NCI-H1417 treated with DMSO at 0.1 percent for 48 hours (cell line): ENCODE measurements at places on chromosomes 5 and 9.

- DNase-seq = no peak
Measured at GRCh38 chr5:121968910-121969607, 7.3 kb downstream of the SRFBP1 start.

DNA sequence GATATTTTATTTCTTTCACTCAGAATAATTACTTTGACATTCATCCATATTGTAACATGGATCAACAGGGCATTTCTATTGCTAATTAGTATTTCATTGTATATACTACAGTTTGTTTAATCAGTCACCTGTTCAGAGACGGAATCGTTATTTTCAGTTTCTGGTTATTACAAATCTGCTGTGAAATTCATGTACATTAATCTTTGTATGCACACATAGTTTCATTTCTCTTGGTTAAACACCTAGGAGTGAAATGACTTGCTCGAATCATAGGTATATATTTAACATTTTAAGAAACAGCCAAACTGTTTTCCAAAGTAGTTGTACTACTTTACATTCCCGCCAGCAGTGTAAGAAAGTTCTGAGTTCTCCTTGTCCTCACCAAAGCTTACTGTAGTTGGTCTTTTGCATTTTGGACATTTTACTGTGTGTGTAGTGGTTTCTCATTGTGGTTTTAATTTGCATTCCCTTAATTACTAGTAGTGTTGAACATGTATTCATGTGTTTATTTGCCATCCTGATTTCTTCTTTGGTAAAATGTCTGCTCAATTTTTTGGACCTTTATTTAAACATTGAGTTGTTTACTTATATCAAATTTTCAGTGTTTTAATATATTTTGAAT is 198.2 kb downstream of the SAXO1 start:
- no peak for DNase-seq

GRCh38 chr5:169686137-169686536 is 49.1 kb downstream of the DOCK2 start:
- DNase-seq = no peak

- DNase-seq = no peak
Measured at GRCh38 chr9:133628766-133629165, 7.4 kb upstream of the DBH start.

DNA sequence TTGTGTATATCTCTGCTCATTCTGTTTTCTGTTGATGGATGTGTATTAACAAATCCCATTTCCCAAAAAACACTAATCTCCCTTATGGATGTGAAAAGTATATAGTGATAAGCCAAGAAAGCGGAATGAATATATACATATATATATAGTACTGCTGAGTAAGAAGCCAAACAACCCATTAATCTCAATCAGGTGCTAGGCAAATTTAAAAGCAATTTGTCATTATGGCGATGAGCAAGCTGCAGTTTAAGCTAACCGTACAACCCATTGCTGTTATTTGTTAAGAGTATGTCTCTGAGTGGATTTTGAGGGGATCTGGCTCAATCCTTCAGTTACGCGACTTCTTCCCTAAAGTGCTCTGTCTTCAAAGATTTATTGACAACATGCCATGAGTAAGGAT is 640.4 kb upstream of the ARRDC3 start:
- DNase-seq = no peak

GRCh38 chr5:29462241-29462640 is 1731.2 kb upstream of the CDH6 start:
- no peak for DNase-seq

GRCh38 chr5:172548311-172548731 is 92.7 kb upstream of the NEURL1B start:
- no peak for DNase-seq

DNA sequence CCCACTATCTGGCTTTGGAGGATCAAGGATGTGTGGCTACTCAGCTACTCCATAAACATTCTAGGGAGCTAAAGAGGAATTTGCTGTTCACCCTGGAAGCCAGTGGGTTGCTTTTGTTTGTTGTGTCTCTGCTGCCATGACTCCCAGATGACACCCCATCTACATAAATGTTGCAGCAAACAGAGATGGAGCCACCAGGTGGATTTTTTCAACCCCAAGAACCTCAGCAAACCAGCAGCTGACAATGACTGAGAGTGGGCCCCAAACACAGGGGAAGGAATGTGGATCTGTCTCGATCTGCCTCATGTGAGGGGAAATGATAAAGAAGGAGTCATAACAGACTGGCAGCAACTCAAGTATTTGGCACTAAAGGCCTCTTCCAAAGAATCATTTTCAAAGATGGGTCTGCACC is 132.7 kb upstream of the TNC start:
- no peak for DNase-seq

DNA sequence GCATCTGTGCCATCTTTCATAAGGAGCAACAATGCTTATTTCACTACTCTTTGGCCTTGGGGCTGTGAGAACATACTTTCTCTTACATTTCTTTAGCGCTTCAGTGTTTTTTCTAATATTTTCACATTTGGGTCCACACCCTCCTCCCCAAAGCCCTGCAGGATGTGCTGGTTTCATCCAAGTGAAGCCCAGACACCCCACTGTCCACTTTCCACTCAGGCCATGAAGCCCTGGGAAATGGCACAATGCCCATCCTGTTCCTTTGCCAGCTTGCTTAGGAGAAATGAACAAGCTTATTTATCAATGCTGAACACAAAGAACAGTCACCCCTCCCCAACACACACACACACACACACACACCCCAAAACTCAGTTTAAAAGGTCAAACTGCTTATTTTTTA is 17.3 kb upstream of the TMOD1 start:
- DNase-seq = no peak

DNA sequence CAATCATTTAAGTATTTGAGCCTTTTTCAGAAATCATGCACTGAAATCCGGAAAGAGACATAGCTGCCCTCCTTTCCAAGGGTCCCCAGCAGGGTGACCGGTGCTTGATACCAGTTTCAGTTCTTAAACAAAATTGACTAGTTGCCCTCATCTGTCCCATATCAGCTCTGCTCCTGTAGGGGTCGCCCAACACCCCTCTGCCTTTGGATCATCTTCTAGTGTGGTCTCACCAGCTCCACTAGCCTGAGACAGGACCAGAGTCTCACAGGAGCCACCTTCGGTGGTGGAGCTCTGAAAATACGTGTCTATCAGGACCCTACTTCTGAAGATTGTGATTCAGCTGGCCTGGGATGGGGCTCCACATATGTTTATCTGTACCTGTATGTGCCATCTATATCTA is 428.2 kb downstream of the ENC1 start:
- no peak for DNase-seq

DNA sequence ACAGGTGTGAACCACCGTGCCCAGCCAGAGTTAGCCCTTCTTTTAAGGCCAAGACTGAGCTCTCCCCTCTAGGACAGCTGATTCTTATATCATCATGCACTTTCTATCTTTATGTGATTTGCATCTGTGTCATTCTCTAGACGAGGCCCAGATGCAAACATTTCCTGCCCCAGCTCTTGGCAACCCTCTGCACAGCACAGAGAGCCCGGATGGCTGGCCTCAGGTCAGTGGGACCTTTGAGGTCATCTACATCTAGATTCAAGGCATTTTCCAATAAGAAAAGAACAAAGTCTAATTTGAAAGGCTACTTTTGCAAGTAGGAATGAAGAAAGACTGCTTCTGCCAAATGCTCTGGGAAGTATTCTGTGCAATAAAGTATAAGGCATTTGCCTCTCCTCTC is 109.0 kb upstream of the DAB2 start:
- DNase-seq = no peak

DNA sequence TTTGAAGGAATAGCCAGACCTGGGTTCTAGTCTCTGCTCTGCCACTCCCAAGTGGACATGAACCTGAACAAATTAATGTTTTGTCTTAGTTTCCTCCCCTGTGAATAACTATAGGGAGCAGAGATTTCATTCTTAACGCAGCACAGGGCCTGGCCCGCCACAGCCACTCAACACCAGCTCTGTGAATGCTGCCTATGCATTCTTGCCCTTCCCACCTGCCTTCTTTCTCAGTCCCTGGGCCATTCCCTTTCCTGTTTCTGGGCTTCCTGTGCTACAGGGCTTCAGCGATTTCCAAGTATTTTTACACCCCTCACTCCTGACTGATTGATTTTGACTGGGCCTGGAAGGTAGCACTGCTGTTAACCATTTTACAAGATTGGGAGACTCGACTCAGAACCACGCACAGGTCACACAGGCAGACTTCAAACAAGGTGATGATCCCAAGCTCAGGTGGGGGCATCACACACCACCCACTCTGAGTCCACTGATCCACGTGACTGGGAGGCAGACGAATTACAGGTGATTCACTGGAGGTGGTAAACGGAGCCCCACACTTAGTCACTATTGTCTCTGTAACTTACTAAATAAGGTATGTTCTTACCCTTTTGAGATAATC is 21.4 kb downstream of the PTPN3 start:
- no peak for DNase-seq

GRCh38 chr5:164909673-164910072 is 1404.3 kb downstream of the MAT2B start:
- DNase-seq = no peak

DNA sequence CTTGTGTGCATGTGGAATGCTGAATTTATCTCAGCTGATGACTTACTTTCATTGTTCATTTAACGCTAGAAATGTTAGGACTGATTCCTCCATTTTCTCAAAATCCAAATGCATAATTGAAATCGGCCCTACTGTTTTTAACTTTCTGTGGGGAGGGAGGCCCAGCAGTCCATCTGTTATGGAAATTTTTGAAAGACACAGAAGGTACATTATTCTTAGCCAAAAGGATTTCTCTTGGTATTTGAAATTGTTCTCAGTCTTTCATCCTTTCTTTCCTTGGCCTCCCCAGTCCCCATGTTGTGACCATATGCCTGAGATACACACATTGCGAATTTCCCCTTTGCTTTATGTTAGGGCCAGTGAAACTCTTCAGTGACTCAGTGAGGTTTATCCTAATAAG is 549.9 kb downstream of the IRX1 start:
- DNase-seq = no peak

- DNase-seq = no peak
Measured at GRCh38 chr9:131398204-131398603, 4.3 kb downstream of the PRRC2B start.

DNA sequence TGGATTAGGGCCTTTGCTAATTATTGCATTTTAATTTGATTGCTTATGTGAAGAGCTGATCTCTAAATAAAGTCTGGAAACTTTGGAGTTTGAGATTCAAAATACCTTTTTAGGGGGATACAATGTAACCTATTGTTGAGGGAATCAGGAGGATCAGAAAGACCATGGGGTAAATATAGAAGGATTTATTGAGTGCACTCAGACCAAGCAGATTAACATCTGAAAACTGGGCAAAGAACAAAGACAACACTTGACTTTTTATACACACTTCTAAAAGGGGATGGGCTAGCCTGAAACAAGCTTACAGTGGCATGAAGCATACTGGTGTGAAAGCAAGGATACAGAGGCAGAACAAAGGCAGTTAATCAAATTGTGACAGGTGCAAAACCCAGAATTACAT is 174.3 kb downstream of the MRPS30 start:
- no peak for DNase-seq

DNA sequence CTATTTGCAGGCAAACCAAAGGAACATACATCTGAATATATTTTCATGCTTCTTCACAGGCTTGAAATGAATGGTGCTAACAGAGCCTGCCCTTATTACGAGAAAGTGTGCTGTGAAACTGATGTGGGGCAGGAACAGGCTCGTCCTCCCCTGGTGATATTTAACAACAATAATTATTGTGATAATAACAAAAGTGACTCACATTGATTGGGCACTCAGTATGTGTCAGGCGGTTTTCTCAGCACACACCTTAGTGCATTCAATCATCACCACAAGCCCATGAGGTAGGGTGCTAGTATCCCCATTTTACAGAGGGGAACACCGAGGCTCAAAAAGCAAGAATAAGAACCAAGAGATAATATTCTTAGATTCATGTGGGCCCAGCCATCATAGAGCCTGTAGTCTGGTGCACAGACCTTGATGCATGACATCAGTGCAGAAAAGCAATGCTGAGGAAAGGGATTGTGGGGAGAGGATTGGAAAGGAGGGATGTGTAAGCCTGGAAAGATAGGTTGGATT is 18.1 kb upstream of the BOD1 start:
- DNase-seq = no peak

- DNase-seq = no peak
Measured at GRCh38 chr9:87714819-87715218, 11.1 kb upstream of the CTSL start.

- no peak for DNase-seq
Measured at GRCh38 chr9:119117409-119117808, 251.8 kb downstream of the BRINP1 start.

GRCh38 chr9:4640027-4640426 is 22.1 kb upstream of the PLPP6 start:
- DNase-seq = no peak

GRCh38 chr5:125639858-125640257 is 783.4 kb upstream of the GRAMD2B start:
- DNase-seq = no peak

GRCh38 chr5:13814301-13814700 is 130.2 kb downstream of the DNAH5 start:
- DNase-seq = no peak

- DNase-seq = no peak
Measured at GRCh38 chr9:116716438-116716837, 29.3 kb downstream of the TRIM32 start.

- no peak for DNase-seq
Measured at GRCh38 chr5:142597546-142598337, 88.1 kb downstream of the FGF1 start.

DNA sequence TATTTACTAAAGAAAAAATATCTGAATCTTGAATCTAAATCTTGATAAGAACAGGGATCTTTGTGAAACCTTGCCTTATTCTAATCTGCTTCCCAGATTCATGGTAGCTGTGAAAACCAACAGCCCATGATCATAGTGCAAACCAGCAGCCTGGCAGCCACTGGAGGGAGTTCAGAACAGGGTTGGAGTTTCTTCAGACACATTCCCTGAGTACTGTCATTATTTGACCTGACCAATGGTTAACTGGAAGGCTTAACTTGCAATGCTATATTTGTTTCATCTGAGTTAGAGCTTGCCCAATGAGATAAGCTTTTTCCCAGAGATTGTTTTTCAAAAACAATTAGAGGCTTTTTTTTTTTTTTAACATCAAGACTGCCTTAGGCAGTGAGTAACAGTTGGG is 47.8 kb downstream of the LOX start:
- no peak for DNase-seq

GRCh38 chr9:127779136-127779981 is 893 bp upstream of the SH2D3C start:
- no peak for DNase-seq

- DNase-seq = no peak
Measured at GRCh38 chr5:81604193-81604592, 146.7 kb downstream of the SSBP2 start.

- DNase-seq = no peak
Measured at GRCh38 chr5:126805063-126805462, 28.1 kb downstream of the LMNB1 start.

GRCh38 chr5:121315786-121316185 is 535.9 kb upstream of the FTMT start:
- no peak for DNase-seq
